Stimulated activated CD4-positive, alpha-beta T cell treated with anti-CD3 and anti-CD28 coated beads, TNF-alpha, amount 100 ng/mL, for 24 hours (primary cell): ENCODE measurements at places on chromosomes 5 and 9.

GRCh38 chr5:72776684-72777083 lies 39.8 kb upstream of the TNPO1 start:
- DNase-seq: no peak

- no peak for DNase-seq
Observed at GRCh38 chr5:79436821-79437220, 77.1 kb downstream of the HOMER1 start.

GRCh38 chr9:125960626-125961025 lies 213.5 kb downstream of the PBX3 start:
- DNase-seq: no peak

DNA sequence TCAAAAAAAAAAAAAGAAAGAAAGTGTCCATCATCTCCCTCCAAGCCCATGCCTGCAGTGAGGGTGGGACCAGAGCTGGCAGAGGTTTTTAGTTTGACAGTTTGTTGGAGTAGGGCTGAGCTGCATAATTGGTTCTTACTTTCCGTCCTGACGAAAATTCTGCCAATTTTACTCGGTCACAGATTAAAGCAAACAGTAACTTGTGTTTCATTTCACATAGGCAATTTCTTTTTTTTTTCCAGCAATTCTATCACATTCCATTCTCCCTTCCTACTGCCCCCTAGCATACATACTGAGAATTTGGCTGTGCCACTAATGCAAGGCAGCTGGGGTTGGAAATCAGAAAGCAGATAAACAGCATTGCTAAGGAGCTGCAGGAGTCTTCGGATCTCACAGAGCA lies 132.4 kb downstream of the FRMD3 start:
- DNase-seq: no peak

- no peak for DNase-seq
Observed at GRCh38 chr9:84966876-84967830, 297.6 kb downstream of the NTRK2 start.

GRCh38 chr9:88772575-88772974 lies 218.7 kb upstream of the S1PR3 start:
- DNase-seq: no peak

DNA sequence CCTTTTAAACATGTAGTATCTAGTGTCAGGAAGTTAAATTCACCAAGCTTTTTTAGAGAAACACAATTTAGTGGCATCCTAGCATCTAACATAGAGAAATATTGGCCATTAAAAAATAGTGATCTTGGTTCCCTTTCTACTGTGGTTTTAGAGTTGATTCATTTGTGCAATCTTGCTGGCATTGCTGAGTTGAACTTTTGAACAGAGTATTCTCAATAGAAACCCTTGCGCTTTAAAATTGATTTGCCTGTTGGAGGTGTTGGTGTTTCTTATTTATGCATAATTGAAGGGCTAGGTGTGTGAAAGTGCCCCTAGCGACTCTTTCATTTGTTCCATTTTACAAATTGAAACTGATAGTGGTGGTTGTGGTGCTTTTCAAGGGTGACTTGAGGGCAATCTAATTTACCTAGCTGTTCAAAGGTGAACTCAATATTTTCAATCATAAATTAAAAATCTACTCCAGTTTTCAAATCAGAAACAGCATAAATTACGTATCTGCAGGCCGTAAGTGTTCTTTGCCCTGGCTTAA lies 73.0 kb upstream of the MPDZ start:
- DNase-seq: no peak

GRCh38 chr5:78819166-78819565 lies 165.9 kb downstream of the ARSB start:
- DNase-seq: no peak

DNA sequence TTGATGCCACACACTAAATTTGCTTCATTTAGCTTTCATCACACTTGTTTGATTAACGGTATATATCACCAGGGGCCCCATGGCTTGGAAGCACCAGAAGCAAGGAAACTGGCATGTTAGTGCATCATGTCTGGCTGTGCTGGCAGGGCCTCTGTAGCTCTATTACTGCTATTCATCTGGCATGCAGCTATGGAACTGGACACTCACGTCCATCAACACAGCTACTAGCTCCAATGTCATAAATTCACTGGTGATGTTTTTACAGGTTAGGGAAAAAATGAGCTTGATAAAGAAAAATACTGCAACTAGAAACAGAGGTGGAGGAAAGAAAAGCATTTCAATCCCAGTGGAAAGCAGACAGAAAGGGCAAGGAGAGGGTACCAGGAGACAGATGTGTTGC lies 343.2 kb downstream of the DEPDC1B start:
- DNase-seq: no peak

GRCh38 chr5:11289208-11289607 lies 528.2 kb upstream of the DAP start:
- no peak for DNase-seq

DNA sequence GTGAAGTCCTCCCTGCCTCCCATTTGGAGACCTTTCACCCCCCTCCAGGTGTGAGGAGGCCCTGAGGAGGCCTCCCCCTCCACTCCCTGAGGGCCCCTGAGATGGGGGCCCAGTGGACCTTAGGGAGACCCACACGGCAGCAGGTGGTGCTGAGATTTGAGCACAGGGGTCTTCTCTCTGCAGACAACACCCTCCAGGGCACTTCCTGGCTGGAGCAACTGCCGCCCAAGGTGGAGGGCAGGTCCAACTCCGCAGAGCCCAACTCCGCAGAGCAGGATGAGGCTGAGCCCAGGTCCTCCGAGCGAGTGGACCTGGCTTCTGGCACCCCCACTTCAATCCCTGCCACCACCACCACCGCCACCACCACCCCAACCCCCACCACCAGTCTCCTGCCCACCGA lies 27.0 kb downstream of the OLFML2A start:
- DNase-seq: no peak

DNA sequence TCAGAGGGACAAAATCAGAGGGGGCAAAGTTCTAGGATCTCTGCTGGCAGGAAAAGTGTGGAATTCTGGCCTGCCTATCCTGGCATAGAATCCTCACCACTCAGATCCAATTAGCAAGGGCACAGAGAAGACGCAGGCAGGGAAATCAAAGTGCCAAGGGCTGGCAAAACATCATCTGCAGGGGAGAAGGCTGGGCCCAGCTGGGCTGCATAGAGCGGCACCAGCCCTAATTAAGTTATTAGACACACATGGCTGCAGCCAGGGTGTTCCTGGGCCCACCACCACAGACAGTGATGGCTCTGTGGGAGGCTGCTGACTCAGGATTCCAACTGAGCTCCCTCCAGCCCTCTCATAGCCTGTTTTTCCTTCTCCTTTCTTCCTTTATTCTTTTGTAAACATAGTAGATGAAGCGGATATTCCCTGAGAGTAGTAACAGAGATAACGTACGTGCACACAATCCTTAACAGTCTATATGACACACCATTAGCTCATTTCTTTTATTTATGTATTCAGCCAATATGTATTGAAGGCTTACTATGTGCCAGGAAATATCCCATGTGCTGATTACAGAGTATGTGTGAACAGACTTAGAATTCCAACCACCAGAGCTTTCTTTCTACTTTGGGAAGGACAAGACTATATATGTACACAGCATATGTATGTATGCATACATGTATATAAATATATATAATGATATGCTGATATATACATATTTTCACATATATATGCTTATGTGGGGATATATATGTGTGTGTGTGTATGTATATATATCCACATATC lies 236.1 kb downstream of the ASTN2 start:
- DNase-seq: no peak

- DNase-seq: no peak
Observed at GRCh38 chr5:73126381-73126780, 6.0 kb downstream of the TMEM171 start.

- DNase-seq: no peak
Observed at GRCh38 chr9:88933607-88934379, 57.5 kb upstream of the S1PR3 start.

DNA sequence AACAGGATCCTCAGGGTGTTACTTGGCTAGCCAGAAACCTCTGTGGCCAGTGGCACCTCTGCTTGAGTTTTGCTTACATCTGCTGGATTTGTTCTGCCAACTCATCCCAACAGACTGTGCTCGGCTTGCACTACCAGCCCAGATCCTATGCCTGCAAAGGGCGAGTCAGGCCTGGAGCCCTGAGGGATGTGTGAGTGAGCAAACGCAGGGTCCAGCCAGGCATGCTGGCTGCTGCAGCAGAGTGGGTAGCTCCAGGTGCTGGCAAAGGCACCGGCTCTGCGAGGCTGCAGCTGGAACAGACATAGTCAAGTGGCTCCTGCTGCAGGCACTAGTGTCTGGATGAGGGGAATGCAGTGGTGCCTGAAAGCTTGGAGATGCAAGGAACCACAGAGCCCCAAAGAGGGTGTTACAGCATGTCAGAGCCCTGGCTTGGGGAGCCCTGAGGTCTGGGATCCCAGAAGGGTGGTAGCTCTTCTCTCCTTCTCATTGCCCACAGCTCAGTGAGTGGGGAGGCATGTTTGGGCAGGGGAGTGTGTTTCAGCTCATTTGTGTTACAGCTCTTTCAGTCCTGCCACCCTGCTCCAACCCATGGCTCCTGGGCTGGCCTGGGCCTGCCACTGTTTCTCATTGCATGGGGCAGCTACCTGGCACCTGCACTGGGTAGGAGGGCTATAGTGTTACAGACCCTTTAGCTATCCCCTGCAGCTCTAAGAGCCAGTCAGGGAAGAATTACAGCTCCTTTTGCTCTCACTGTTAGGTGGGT lies 332.6 kb downstream of the TAF11L14 start:
- DNase-seq: no peak
